ENCODE measurements at places on chromosomes 5 and 9.
A peak's percentile ranks its signal among the peaks of the same experiment; 100 is the strongest.

DNA sequence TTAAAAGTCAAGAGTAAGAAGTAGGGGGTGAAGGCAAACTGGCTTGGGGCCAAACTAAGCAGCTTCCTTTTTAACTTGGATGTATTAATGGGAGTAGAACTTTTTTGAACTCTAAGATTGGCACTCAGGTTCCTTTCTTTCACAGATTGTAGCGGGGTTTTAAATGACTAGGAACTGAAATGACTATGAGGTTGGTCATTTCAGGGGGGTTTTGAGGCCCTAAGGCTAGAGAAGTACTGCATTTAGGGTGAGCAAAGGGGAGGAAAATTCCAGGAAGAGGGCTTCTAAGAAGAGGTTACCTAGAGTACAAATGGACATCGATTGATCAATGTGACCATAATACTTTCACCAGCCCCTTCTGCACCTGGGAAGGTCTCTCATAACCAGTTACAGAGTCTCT, 381.8 kb downstream of the MLLT3 start:
- DNase-seq = no peak

DNA sequence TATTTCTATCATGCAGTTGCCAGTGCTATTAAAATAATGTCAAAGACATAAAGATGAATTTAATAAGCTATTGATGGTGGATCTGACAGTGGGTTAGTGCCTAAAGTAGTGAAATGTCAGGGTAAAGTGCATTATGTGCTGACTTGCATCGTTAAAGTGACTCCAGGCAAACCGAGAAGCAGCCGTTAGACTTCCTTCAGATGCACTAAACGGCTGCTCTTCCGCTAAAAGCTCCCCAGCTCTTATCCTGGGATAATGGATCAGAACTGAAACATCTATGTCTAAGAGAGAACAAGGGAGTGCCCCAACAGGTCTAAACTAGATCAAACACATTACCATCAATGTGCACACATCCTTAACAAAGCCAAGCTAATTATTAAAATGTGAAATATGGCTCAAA, 468.2 kb downstream of the NTRK2 start:
- no peak for DNase-seq

DNA sequence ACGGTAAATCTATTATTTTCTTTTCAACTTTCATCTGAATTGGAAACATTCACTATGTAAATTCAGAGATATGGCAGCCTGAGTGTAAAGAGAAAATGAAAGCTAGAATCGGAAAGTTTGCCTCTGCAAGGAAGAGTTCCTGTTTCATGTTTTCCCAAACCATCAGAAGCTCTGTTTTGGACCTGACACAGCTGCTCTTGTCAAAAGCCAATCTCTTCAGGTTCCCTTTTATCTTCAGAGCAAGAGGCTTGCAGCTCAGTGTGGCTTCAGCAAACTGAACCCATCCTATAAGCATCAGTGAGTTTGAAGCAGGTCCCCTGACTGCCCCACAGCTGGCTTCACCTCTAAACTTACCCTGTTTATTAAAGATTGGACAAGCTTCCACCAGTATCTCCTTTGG, 1099.7 kb downstream of the DTWD2 start:
- no peak for DNase-seq

- no peak for DNase-seq
These were observed 25.7 kb downstream of the FAM170A start for GRCh38 chr5:119655061-119655460.

DNA sequence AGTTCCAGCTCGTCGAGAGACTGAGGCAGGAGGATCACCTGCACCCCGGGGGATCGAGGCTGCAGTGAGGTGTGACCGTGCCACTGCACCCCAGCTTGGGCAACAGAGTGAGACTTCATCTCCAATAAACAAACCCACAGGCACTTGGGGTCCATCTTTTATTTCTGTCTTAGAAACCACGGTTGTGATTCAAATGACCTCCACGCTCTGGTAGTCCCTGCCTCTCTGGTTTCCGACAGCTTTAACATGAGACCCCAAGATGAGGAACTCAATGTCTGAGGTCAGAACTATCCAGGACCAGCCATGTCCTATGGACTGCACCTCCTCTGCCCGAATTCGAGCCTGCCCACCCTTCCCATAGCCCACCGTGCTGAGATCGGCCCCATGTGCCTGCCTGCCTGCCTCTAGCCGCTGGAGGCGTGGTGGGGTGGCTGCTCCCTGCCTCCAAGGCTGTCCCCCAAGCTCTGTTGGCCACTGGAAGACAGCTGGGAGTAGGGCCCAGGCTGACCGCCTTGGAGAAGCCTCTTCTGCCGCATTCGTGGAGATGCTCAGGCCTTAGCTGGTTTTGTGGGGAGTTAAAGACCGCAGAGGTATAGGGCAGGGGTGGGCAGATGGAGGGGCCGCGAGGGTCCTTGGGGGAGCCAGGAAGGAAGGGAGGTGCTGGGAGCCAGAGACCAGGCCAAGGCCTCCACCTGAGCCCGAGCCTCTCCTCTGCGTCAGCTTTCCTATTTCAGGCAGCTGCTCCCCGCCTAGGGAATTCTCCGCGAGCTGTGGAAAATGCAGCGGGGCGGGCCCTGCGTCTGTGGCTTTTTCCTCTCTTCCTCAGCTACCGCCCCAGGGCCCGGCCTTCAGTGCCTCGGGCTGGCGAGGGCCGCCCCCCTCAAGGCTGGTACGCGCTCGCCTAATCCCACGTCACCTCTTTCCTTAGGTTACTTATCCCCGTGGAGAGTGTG, 6.9 kb upstream of the WDR5 start:
- DNase-seq = no peak

GRCh38 chr9:127837346-127837745, 17.1 kb downstream of the ENG start:
- no peak for DNase-seq

DNA sequence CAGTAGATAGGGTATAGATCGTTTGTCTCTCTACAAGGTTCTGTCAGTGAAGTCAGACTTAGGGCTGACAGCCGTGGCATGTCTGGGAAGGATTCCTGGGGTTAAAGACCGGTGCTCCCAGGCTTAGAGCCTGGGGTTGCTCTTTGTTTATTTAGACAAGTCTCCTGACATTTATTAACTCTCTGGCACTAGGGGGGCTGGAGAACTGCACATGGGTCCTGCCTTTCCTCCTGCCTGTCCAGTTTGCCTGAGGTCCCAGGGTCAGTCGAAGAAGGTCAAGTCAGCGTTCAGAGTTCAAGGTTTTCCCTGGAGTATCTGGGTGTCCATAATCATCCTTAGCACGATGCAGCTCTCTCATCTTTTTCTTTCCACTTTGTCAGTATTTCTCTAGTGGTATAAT, 5.6 kb downstream of the EGFLAM start:
- no peak for DNase-seq

DNA sequence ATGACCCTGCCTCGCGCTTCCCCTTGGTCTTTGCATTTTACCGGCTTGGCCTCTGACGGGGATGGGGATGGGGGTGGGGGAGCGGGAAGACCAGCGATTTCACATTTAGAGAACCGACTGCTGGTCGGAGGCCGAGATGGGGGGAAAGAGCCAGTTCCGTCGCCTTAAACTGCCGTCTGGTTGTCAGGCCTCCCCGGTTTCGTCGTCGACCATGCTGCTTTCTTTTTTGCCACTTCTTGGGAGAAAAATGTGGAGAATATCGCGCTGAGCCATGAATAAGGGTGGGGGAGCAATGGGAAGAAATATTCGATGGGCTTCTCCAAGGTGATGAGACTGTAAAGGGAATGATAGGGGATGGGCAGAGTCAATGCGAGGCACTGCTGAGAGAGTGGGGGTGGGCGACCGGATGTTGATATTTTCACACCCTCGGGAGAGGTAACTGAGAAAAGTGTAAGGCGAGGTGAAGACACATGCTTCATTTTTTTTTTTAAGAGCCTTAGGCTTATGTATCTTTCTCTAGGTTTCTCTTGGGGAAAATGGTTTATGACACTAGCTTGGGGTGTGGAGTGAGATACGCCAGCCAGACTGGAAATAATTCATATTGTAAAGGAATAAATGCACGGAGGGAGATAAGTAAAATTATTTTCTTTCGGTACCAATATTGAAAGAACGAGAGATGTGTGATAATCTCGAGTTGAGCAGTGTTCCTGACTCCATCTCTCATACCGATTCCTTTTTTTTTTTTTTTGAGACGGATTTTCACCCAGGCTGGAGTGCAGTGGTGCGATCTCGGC, 1.1 kb downstream of the KIF2A start:
- no peak for DNase-seq

- peak; percentile 62 for DNase-seq
These were observed 65.9 kb downstream of the DAP start for GRCh38 chr5:10695055-10695649.

DNA sequence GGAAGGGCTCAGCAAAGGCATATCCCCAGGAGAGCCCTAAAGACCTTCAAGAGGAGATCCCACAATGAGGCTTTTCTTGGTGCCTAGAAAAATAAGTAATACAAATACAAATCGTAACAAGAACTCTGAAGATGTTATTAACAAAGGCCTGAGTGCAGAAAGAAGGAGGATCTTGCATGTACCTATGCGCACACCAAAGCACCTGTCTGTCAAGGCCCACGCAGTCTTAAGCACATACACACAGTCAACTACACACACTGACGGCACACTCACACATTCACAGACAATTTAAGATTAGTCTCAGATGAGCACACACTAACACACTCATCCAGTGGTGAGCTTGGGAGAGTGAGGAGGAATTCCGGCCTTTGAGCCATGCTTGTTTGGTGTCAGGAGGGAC, 38.5 kb downstream of the JADE2 start:
- no peak for DNase-seq

DNA sequence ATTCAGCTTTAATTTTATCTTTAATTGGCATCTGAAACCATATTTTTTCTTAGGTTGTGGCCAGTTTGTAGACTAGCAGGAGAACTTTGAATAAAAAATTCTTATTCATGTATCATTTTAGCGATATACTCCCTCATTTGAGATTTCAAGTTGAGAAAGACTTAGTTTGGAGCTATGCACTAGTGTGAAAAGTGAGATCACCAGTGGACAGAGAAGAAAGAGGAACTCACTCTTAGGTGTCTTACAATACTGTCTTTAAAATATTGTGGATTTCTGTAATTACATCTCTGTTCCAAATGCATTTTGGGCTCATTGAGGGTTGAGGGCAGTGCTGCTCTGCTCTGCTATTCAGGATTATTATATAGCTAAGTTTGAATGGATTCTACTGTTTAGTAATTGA, 54.7 kb downstream of the NAA35 start:
- no peak for DNase-seq

DNA sequence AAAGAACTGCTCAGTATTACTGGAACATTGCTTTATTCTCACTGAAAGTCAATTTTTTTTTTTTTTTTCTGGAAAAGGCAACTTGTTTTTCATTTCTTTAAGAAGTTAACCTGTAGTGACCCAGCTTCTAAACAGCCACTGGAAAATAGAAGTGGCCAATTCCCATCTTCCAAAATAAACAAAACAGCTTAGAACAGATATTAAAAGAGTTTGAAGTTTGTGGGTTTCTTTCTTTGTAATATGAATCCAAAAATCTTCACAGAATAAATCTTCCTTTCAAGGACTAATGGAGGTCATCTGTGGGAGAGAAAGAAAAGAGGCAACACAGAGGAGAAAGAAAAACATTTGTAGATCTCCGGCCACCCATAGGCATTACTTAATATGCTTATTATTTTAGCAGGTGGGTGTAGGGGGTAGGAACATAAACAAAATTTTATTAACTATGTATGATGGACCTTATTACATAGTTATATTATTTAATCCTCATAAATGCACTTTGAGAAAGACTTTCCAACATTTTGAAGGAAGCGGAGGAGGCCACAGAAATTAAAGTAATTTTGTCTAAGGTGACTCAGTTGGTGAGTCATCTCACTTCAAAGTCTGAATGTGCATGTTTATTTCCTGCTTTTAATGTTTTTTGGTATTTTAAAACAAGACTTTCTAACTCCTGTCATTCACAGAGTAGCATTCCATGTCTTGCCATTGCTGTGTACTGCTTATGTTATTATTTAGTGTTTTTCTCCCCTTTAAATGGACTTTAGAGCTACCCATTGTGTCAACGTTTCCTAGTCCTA, 1791.8 kb upstream of the WWC1 start:
- DNase-seq = no peak

DNA sequence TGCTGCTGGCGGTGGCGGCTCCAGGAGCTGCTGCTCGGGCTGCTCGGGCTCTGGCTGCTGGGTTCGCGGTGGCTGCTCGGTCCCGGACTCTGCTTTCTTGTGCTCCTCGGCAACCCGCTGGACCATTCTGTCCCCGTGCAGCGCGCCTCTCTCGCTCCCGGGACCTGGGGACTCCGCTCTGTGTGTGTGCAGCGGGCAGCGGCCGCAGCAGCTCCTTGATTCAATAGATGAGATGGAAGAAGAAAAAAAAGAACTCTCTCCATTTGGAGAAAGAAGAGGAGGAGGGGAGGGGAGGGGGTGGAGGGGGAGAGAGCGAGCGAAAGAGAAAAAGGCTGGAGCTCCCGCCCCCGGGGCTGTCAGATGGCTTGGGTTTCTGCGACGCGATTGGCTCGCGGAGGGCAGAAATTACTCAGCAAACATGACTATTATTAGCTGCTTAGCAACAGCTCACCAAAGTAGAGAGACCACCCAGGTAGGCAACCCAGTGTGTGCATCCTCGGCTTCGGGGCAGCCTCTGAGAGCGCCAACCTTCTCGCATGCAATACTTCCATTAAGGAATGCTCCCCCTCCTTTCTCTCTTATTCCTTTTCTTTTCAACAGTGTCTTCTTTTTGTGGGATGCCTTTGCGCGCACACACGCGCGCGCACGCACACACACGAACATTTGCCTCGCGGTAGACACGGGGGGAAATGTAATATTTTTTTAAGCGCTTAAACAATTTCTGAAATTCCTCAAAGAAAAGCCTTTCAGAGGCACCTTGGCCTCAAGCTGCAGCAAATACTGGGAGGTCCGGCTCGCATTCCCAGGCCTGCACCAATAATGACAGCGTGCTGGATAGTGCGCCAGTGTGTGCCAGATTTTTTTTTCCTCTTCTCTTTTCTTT, 7.6 kb downstream of the PTCH1 start:
- DNase-seq = peak; percentile 86

Measured in NCI-H774 (cell line).